Activated T-cell treated with anti-CD3 and anti-CD28 coated beads, Interleukin-2, amount 50 U/mL, for 72 hours (primary cell): ENCODE measurements at places on chromosomes 5 and 9.
A peak's percentile ranks its signal among the peaks of the same experiment; 100 is the strongest.

DNA sequence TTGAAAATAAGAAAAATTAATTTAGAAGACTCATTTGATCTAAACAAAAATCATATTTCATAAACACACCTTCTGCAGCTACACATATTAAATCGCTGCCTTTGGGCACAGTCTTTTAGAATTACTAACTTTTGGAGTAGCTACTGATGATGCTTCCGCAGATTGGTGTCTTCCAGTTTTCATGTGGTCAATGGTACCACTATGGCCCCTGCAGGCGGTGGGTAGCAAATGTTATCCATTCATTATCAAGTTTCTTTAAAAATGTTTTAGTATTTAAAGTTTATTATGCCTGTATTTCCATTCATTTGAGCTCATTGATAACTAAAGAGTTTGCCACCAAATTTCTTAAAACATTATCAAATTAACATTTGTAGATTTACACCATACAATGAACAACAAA lies 122.9 kb upstream of the GRAMD2B start:
- no peak for DNase-seq
- H3K4me3 ChIP-seq = no peak overlapping the region
- H3K27me3 ChIP-seq = peaks cover 5% of the 10 kb centered on the region

DNA sequence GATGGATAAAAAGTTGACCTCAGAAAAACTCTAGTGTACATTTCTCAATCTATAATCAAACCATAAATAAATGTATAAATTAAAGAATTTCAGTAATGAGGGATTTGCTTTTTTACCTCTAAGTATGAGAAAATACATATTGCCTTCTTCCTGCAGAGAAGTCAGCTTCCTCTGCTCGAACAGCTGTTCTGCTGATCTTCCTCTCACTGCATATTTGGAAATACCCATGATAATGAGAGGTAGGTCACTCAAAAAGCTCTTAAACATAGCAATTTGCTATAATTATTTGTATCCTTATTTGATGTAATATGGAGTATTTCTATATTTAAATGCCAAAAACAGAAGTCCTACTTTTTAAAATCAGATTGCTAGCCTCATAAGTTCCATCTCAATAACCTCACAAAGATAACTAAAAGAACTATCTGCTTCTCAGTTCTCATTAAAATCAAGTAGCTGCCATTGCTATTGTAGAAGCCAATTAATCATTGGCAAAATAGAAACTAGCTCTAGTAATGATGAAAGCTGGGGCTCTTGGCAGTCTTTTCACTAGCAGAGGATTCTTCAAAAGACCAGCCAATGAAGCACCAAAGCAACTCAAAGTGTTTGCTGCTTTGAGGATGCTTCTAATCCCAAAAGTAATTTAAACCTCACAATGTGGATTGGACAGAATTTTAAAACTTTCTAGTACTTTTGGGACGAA lies 35.7 kb upstream of the OR13D1 start:
- no peaks in the 10 kb centered on the region for H3K36me3 ChIP-seq
- DNase-seq = no peak
- no peaks in the 10 kb centered on the region for H3K4me1 ChIP-seq
- no peaks in the 10 kb centered on the region for H3K27me3 ChIP-seq
- H3K27ac ChIP-seq = no peak overlapping the region

DNA sequence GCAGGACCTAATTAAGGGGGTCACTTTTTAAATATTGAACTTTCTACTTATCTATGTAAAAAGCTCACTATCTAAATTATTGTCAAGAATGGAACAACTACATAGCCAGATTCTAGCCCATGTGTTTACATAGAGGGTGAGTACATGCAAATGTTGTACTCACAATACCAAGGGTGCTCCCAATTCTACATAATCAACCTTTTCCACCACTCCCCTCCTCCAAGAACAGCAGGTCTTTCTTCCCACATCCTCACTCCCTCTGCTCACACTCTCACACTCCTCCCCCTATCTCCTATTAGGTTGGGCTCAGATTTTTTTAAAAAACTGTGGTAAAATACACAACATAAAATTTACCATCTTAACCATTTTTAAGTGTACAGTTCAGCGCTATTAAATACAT lies 325.4 kb downstream of the ARL15 start:
- no peak overlapping the region for H3K4me3 ChIP-seq
- H3K27me3 ChIP-seq = no peaks in the 10 kb centered on the region
- DNase-seq = no peak

GRCh38 chr5:72280581-72281069 lies 39.4 kb downstream of the MRPS27 start:
- no peak for DNase-seq
- H3K36me3 ChIP-seq = peaks cover 43% of the 10 kb centered on the region
- H3K27me3 ChIP-seq = no peaks in the 10 kb centered on the region
- H3K4me1 ChIP-seq = peaks cover 9% of the 10 kb centered on the region
- H3K4me3 ChIP-seq = no peak overlapping the region

DNA sequence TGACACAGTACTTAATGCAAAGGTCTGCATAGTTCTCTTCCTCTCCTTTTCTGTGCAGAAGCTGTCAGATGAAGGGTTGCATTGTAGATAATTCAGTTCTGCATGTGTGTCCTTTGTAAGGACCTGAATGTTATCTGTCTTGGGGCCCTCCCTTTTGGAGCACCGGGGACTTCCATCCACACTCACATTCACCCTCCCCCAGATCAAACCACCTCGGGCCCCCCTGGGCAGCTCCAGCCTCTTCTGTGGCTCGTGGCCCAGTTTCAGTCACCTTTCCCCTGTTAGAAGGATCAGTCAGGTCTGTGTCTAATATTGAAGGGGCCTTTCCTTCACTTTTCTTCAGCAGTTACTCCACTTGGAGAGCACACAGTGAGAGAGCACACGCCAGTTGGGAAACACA lies 11.0 kb downstream of the DMRT1 start:
- H3K27me3 ChIP-seq = peaks cover 14% of the 10 kb centered on the region
- H3K27ac ChIP-seq = no peak overlapping the region
- no peak overlapping the region for H3K4me3 ChIP-seq
- H3K4me1 ChIP-seq = peaks cover 3% of the 10 kb centered on the region
- H3K36me3 ChIP-seq = no peaks in the 10 kb centered on the region

GRCh38 chr5:160047423-160047822 lies 38.5 kb downstream of the TTC1 start:
- no peak overlapping the region for H3K27ac ChIP-seq
- no peaks in the 10 kb centered on the region for H3K27me3 ChIP-seq
- peaks cover 9% of the 10 kb centered on the region for H3K4me1 ChIP-seq
- no peak overlapping the region for H3K4me3 ChIP-seq

DNA sequence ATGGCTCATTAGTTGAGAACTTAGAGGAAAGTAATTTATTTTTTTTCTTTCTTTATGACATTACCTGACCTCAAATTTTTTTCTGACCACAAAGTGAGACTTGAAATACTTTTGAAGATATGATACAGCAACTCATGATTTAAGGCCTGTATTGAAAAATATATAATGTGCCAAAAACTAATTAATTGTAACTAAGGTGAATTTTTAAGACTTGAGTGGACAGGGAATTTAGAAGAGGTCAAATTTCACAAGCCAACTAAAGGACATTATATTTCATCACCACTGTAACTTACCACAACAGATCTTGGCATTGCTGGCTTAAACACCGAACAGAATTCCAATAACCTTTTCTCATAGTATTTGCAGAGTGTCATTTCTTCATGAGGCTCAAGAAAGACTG lies 1.8 kb downstream of the CCNH start:
- H3K4me1 ChIP-seq = peaks cover 53% of the 10 kb centered on the region
- H3K4me3 ChIP-seq = peak overlapping the region; percentile 83
- peaks cover 41% of the 10 kb centered on the region for H3K36me3 ChIP-seq
- H3K27ac ChIP-seq = peak overlapping the region; percentile 87
- DNase-seq = no peak
- no peaks in the 10 kb centered on the region for H3K27me3 ChIP-seq

DNA sequence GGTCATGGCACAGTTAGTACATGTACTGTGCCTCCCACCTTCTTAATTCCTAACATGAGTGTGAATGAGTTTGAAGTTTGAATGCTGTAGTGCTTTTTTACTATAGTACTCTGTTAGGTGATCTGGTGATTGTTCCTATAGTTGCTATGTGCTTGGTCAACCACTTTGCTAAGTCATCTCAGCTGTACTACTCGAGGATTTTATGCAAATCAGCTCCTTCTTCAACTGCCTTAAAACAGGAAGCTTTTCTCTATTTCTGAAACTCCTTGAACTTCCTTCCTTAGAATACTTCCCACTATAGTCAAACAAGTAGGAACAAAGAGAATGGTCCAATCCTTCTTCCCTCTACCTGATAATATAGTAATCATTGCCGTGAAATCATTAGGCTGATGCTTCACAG lies 219.6 kb downstream of the CTNND2 start:
- H3K27me3 ChIP-seq = no peaks in the 10 kb centered on the region
- H3K36me3 ChIP-seq = no peaks in the 10 kb centered on the region
- no peak overlapping the region for H3K4me3 ChIP-seq
- no peaks in the 10 kb centered on the region for H3K4me1 ChIP-seq
- H3K27ac ChIP-seq = no peak overlapping the region

- H3K27me3 ChIP-seq = no peaks in the 10 kb centered on the region
- H3K4me1 ChIP-seq = peaks cover 38% of the 10 kb centered on the region
- no peaks in the 10 kb centered on the region for H3K36me3 ChIP-seq
- H3K27ac ChIP-seq = peak overlapping the region; percentile 48
These were observed 22.5 kb upstream of the NINJ1 start for GRCh38 chr9:93156475-93157008.

GRCh38 chr9:129383561-129384490 lies 205.8 kb upstream of the IER5L start:
- DNase-seq = peak; percentile 72
- H3K36me3 ChIP-seq = no peaks in the 10 kb centered on the region
- H3K4me1 ChIP-seq = peaks cover 5% of the 10 kb centered on the region

- no peak overlapping the region for H3K27ac ChIP-seq
- no peaks in the 10 kb centered on the region for H3K36me3 ChIP-seq
- no peak for DNase-seq
These were observed 28.3 kb upstream of the PDE4D start for GRCh38 chr5:59921816-59922215.

- peaks cover 6% of the 10 kb centered on the region for H3K27me3 ChIP-seq
- H3K4me3 ChIP-seq = no peak overlapping the region
- no peak for DNase-seq
These were observed 212.4 kb downstream of the GNA14 start for GRCh38 chr9:77435688-77436087.

DNA sequence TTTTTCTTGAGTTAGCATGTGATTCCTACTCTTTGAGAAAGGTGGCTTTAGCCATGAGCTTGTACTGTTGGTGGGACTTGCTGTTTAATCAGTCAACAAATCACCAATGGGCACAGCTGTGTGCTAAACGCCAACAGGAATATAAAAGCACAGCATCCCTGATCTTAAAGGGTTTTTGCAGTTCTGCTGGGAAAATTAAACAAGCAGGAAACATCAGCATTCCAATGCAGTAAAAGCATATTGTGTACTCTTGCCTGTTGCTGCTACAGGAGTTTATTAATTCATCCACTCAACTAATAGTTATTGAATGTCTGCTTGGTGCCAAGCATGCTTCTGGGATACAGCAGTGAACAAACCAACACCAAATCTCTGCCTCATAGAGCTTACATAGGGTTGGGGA lies 27.4 kb upstream of the F2RL1 start:
- no peaks in the 10 kb centered on the region for H3K27me3 ChIP-seq
- H3K4me3 ChIP-seq = no peak overlapping the region
- no peak for DNase-seq
- H3K36me3 ChIP-seq = no peaks in the 10 kb centered on the region
- no peak overlapping the region for H3K27ac ChIP-seq

GRCh38 chr5:170863646-170864045 lies 1.8 kb downstream of the RANBP17 start:
- H3K36me3 ChIP-seq = peaks cover 15% of the 10 kb centered on the region
- peaks cover 43% of the 10 kb centered on the region for H3K27me3 ChIP-seq
- H3K27ac ChIP-seq = no peak overlapping the region
- DNase-seq = no peak

- H3K27me3 ChIP-seq = no peaks in the 10 kb centered on the region
- H3K27ac ChIP-seq = no peak overlapping the region
- no peaks in the 10 kb centered on the region for H3K36me3 ChIP-seq
- no peak overlapping the region for H3K4me3 ChIP-seq
- peaks cover 7% of the 10 kb centered on the region for H3K4me1 ChIP-seq
These were observed 136.1 kb downstream of the GAPVD1 start for GRCh38 chr9:125397736-125398135.

GRCh38 chr5:143471041-143471509 lies 67.6 kb upstream of the NR3C1 start:
- H3K4me3 ChIP-seq = no peak overlapping the region
- H3K4me1 ChIP-seq = no peaks in the 10 kb centered on the region
- H3K36me3 ChIP-seq = peaks cover 3% of the 10 kb centered on the region
- H3K27me3 ChIP-seq = peaks cover 7% of the 10 kb centered on the region

GRCh38 chr5:21125238-21125983 lies 1137.4 kb upstream of the CDH18 start:
- H3K4me3 ChIP-seq = no peak overlapping the region
- no peaks in the 10 kb centered on the region for H3K27me3 ChIP-seq
- DNase-seq = no peak
- H3K36me3 ChIP-seq = no peaks in the 10 kb centered on the region
- H3K27ac ChIP-seq = no peak overlapping the region

DNA sequence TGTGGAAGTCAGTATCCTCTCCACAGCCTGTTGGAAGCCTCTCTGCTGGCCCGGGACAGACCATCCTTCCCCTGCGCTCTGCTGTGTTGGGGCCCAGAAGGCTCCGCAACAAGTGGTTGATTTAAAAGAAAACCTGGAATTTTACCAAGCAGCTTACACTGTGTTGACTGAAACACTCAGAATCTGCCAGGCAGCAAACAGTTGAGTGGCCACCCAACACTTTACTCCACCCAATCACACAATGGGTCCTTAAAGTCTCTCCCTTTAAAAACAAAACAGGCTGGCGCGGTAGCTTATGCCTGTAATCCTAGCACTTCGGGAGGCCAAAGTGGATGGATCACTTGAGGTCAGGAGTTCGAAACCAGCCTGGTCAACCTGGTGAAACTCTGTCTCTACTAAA lies 28.0 kb upstream of the DMRT3 start:
- no peaks in the 10 kb centered on the region for H3K4me1 ChIP-seq
- H3K4me3 ChIP-seq = no peak overlapping the region
- no peaks in the 10 kb centered on the region for H3K36me3 ChIP-seq
- no peak for DNase-seq
- peaks cover 31% of the 10 kb centered on the region for H3K27me3 ChIP-seq

DNA sequence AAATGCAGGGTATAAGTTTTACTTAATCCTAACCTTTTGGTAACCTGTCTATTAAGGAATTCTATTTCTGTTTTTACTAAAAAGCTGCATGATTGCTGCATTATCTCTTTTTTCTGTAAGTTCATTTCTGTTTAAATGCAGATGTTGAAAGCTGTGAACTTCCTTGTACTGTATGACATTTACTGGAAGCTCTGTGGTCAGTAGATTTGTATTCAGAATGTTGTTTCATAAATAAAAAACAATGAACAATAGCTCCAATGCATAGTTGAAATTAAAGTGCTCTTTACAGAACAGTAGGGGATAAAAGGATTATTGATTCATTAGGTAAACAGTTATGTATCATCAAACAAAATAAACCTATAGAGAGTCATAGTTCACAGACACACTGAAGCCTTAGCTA lies 46.5 kb upstream of the FKTN start:
- no peak for DNase-seq
- H3K27me3 ChIP-seq = no peaks in the 10 kb centered on the region
- H3K4me3 ChIP-seq = no peak overlapping the region
- H3K4me1 ChIP-seq = peaks cover 8% of the 10 kb centered on the region
- no peaks in the 10 kb centered on the region for H3K36me3 ChIP-seq
- no peak overlapping the region for H3K27ac ChIP-seq
